ENCODE measurements at places on chromosomes 5 and 9.
A peak's percentile ranks its signal among the peaks of the same experiment; 100 is the strongest.

GRCh38 chr9:98805506-98806272, 1.8 kb upstream of the GALNT12 start:
- no peak for DNase-seq

GRCh38 chr5:1729641-1730486, 69.8 kb downstream of the MRPL36 start:
- peak; percentile 2 for DNase-seq

DNA sequence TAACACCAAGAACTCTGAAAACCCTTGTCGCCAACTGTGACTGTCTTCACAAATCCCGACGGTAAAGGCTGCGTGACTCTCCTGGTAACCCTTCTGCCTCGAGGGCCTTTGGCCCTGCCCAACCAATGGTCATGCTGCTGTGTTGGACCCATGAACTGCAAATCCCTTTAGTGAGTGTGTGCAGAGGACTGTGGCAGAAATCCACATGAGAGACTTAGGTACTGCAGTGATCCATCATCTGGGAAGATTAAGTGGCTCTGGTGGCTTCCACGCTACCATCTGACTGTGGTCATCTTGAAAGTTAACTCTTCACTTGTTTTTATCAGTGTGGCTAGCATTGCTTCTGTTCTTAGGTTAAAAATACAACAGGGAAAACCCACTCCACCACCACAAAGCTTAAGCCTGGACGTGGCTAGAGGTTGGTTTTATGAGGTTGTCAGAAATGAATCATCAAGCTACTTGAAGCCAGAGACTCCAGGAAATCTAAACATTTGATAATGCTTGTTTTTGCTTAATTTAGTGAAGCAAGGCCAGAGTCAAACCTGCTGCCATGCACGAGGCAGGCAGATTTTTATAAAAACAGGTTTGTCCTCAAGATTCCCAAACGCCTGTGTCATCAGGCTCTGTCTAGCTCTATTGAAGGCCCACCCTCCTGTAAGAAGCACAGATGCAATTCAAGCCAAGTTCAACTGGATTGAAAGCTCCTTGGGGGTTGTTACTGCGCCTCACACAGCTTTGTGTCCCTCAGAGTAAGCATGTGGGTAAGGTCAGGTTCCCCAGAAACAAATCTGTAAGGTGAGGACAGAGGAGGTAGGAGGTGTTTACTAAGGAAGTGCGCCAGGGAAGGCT, 52.7 kb upstream of the ERCC6L2 start:
- peak; percentile 12 for DNase-seq

- no peak for DNase-seq
Observed at GRCh38 chr5:150583541-150584225, 56.8 kb upstream of the SYNPO start.

- DNase-seq, result no peak
Observed at GRCh38 chr9:134299068-134299467, 27.2 kb upstream of the RXRA start.

DNA sequence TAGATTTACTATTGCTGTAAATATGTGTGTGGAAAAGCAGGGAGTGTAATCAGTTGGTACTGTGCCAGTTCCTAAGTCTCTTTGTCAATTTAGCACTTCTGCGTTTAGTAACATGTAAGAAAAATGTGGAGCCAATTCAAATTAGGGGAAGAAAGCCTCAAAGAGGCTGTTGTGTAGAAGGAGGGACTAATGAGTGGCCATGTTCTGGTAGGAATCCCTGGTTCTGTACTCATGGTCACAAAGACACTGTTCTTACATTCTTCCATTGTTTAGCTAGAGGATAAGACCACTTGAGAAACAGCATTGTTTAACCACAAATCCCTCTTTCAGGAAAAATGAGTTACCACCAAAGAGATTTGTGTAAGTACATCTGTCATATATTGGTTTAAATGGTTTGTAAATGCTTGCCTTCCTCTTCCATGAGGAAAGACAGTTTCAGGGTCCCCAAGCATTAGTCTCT, 14.9 kb downstream of the ARHGEF28 start:
- no peak for DNase-seq

DNA sequence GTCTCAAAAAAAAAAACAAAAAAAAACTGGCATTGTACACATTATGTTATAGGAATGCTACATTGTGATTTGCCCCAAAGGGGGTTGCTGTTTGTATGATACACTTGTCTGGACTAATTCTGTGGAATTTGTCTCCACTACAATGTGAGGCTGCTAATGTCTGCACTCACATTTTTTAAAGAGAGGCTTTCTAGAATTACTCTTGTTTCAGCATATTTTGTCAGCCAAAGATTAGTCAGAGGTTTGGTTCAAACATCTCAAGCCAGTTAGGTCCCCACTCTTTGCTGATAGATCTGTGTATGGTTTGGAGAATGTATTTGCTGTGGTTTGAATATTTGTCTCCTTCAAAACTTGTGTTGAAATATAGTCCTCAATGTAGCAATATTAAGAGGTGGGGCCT, 59.3 kb upstream of the ZNF169 start:
- DNase-seq, result no peak

DNA sequence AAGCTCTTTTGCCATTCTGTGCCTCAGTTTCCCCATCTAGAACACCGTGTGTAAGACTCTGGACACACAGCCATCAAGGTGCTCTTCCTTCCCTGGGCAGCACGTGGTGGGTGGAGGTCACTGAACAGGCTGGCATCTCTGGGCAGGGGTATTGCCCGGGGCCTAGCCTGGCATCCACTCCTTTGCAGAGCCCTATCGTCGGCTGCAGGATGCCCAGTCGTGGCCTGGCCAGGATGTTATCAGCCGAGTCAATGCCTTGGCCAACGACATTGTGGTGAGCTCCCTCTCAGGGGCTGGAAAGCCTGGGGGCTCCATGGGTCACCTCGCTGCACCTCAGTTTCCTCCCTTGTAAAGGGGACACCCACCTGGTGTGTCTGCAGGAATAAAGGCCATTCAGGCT, 4.0 kb downstream of the ADGRD2 start:
- DNase-seq, result no peak

- no peak for DNase-seq
Observed at GRCh38 chr5:72036951-72037350, 70.3 kb upstream of the MAP1B start.

DNA sequence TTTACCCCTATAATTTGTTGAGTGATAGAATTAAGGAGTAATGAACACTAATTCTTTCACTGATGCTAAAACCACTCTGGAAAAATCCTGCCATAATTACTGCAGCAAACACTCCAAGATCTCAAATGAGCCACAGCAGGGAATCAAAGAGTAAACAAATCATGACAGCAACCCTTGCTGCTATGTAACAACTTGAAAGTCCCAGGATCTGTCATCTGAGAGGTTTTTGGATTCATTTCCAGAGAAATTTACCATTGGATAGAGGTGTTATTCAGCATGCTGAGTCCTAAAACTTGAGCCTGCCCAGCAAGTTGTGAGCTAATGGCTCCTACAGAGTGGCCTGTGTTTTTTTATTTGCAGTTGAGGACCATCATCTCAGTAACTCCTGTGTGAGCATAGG, 59.2 kb downstream of the PRLR start:
- no peak for DNase-seq

DNA sequence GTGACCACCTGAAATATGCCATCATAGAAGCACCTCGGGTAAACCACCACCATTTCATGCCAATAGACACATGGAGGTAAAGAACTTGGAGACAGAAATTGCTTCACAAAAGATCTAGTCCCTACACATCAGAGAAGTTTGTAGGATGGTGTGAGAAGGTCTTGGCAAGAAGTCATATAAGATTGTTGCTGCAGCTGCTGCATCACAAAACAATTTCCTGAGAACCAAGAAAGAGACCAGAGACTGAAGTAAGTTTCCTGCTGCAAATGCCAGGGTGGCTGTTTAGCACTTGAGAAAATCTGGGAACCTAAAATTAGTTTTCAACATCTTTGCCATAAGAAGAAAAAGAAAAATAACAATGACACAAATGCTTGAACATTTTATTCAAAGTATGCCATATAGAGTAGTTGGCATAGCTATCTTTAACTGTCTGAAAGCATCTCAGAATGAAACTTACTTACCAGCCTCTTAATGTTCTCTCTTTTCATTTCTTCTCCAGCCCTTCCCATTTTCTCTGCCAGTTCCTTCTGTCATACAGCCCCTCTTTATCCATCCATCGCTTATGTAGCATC, 114.3 kb downstream of the KCTD16 start:
- DNase-seq, result no peak

DNA sequence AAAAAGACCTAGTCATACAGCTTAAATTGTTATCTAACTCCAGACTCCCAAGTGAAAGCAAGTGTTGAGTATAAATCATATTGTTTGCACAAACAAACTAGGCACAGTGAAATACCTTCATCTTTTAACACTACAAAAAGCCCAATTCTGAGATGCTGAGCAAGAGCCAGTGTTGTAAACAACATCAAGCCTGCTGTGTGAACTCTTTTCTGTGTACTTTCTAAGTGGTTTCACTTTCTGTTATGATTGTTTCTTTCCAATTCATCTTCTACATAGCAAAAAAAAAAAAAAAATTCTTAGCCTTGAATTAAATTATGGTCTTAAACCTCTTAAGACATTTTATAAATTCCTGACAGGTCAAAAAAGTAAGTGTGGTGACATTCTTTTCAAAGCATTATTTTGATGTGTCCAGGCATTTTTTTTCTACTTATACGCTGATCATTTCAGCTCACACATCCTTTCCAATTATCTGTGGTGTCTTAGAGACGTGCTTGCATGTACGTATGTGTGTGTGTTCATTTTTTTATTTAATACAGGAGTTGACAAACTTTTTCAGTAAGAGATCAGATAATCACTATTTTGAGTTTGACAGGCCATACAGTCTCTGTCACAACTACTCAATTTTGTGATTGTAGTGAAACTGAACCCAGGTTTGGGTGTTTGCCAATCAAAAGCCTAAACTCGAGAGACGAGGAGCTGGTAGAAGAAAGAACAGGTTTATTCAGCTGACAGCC, 556.1 kb downstream of the CDH9 start:
- DNase-seq, result no peak

GRCh38 chr9:136658849-136659535, 3.7 kb upstream of the EGFL7 start:
- no peak for DNase-seq

GRCh38 chr5:39760385-39761198, 335.8 kb upstream of the DAB2 start:
- DNase-seq, result no peak

DNA sequence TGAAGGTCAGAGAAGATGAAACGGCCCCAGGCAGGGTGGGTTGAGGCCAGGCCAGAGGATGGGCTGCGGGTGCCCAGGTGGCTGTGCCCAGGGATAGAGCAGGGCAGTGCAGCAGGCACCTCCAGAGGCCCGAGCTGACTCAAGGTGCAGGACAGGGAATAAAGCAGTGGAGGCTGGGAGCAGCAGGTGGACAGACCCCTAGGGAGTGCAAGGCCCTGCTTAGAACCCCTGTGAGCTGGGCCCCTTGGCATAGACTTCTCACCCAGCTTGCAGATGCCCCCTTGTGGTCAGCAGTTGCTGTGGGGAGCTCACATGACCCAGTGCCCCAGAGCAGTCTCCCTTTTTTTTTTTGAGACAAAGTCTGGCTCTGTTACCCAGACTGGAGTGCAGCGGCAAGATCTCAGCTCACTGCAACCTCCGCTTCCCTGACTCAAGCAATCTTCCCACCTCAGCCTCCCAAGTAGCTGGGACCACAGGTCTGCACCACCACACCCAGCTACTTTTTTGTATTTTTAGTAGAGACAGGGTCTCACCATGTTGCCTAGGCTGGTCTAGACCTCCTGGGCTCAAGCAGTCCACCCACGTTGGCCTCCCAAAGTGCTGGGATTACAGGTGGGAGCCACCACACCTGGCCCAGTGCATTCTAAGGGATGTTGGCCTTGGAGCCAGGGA, 118.8 kb downstream of the WNK2 start:
- peak; percentile 69 for DNase-seq

GRCh38 chr5:132815454-132815853, 2.4 kb downstream of the SOWAHA start:
- DNase-seq, result no peak

- peak; percentile 64 for DNase-seq
Observed at GRCh38 chr5:95620030-95620869, at the start of gene GPR150. Gene GPR150, plus strand, starts transcription at chr5:95620087. Its CDS starts 189 bp downstream, at chr5:95620276.

- no peak for DNase-seq
Observed at GRCh38 chr9:89502038-89502601, 4.2 kb upstream of the SEMA4D start.

- DNase-seq, result no peak
Observed at GRCh38 chr9:2198956-2199635, 183.9 kb downstream of the SMARCA2 start.

GRCh38 chr9:130313103-130313858, 47.7 kb downstream of the HMCN2 start:
- no peak for DNase-seq

DNA sequence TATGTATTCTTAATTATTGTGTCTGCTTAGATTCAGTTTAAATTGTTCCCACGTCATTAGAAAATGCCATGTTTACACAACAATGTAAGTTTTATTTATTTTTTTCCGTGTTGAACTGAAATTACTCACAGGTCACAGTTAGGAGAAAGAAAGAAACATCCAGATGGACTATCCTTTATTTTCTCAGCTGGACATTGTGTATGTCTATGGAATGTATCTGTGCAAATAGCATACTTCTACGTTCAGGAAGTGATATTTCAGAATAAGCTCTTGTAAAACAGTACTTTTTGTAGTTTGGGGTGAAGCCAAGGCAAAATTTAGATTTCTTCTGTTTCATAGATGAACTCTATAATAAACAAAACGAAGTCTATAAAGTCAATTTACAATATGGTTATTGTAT, 249.0 kb upstream of the ZNF608 start:
- DNase-seq, result no peak

DNA sequence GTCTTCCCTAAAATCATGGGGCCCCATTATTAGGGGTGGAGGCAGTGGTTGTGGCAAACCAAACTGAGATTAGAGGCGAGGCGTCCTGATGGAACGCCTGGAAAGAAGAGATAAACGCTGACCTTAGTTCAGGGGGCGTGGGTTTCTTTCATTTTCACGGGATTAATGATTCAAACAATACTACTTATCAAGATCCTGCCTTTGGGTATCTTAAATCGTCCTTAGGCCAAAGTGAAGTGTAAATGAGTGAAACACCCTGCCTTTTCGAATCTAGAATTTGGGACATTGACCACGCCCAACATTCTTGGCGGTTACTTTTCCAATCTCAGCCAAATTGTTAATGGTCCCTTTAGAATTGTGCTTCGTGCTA, 1.0 kb upstream of the UBTD2 start:
- peak; percentile 14 for DNase-seq

GRCh38 chr5:163623986-163624385, 118.6 kb downstream of the MAT2B start:
- no peak for DNase-seq

All from stimulated activated CD4-positive, alpha-beta T cell treated with anti-CD3 and anti-CD28 coated beads, Interleukin-4, amount 100 ng/mL, for 24 hours (primary cell).